ENCODE measurements at places on chromosomes 12 and 14. TPM values are rescaled to one million over a fixed set of nuclear protein-coding genes. Genes with fewer than 3 reads are reported as not detected.

Gene SVOP
- total RNA-seq: not detected

Gene KLRK1
- 5.0 TPM for total RNA-seq

Gene TAS2R46
- not detected for total RNA-seq

Gene B3GNT4
- not detected for total RNA-seq

Gene TMPRSS12
- total RNA-seq: not detected

Gene RPAP3
- 16.0 TPM for total RNA-seq

Gene LYZ
- total RNA-seq: 26.2 TPM

Gene PLEKHG3
- 273 TPM for total RNA-seq

Gene C12orf50
- not detected for total RNA-seq
